Iris pigment epithelial cell (primary cell): ENCODE measurements at places on chromosomes 13 and 19.
A peak's percentile ranks its signal among the peaks of the same experiment; 100 is the strongest.

- no peak for DNase-seq
Observed at GRCh38 chr19:10419200-10419645, 1.1 kb upstream of the PDE4A start.

- DNase-seq = no peak
Observed at GRCh38 chr13:20801707-20802106, 27.9 kb upstream of the EEF1AKMT1 start.

- DNase-seq = no peak
Observed at GRCh38 chr13:41139296-41139966, 6.8 kb upstream of the KBTBD6 start.

DNA sequence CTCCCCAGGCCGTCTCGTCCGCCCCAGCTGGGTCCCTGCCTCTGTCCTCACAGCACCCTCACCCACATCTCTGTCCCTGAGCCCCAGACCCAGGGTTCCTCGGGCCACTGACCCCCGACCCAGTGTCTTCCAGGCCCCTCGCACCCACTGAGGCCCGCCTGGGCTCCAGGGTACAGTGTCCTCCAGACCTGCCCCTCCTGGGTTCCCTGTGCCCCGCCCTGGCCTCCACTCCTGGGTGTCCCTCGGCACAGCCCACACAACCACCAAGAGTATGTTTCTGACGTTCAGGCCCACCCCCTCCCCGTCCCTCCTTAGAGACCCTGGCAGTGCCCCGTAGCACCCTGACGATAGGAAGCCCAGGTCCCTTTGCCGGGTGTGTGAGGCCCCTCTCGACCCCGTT lies 22.6 kb upstream of the NCCRP1 start:
- DNase-seq = no peak

DNA sequence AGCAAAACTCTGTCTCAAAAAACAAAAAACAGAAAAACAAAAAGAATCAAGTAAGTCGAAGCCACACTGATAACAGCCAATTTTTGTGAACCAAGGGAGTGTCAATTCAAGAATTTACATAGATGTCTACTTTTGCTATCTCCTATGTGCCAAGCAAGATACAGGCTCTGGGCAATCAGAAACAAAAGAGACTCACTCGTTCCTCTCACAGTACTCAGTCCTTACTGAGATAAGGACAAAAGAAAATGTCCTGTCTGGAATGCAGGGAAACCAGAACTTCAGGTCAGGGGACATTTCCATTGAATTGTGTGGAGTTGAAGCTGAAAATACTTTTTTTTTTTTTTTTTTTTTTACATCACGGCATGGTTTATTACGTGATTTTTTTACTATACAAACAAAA lies 53.0 kb downstream of the NLRP12 start:
- DNase-seq = no peak

DNA sequence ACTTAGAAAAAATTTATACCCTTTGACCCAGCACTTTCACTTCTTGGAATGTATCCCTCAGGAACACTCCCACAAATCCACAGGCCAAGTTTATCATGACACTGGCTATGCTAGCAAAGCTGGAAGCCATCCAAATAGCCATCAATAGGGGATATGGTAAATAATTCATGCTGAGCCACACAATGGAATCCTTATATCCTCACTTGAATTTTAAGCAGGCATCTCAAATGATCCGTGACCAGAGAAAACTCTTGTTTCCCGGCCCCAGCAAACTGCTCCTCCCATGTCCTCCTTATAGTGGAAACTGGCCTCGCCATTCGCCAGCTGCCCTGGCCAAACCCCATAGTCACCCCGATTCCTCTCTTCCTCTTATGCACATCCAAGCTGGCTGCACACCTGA lies 37.6 kb downstream of the GRIK5 start:
- DNase-seq = no peak

DNA sequence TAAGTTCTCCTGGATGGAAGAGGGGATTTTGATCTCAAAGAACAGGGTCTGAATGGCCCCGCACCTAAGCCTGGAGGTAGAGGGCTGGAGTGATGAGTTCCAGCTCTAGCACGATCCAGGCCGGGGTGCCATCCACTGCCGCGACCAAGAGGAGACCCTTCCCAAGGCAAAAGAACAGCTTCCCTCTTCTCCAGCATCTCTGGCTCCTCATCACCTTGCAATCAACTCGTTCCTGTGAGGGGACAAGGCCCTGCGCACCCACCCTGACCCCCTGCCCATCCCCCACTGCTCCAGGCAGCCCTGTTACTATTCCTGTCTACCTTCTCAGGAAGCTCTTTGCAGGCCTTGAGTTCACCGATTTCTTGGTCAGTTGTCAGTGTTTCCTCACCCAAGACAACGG lies 17.8 kb downstream of the COL4A1 start:
- DNase-seq = no peak

DNA sequence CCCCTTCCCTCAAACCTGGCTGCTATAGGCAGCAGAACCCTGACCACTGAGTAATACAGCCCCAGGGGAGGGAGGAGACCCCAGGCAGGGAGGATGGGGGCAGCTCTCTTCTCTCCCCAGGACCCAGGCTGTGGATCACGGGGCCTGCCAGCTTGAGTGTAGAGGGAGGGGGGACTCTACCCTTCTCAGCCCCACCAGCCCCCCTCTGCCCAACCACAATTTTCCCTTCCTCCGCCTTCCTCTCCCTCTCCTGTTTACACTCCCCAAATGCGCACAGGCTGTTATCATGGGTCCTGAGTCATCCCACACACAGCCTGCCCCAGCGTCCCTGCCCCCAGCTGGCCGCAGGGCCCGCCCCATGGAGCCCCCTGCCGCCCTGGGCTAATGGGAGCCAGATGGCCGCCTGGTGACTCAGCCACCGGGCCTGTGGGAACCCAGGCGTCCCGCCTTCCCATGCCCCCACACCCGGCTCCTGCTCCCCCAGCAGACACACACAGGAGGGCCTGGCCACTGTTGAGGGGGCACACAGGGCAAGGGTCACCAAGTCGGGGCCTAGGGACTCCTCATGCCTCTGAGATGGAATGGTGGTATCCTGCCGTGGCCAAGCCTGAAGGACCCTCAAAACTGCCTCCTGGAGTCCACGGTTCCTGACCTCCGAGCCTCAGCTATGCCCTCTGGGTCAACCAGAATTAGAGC lies 13.6 kb downstream of the CCDC97 start:
- peak; percentile 98 for DNase-seq

DNA sequence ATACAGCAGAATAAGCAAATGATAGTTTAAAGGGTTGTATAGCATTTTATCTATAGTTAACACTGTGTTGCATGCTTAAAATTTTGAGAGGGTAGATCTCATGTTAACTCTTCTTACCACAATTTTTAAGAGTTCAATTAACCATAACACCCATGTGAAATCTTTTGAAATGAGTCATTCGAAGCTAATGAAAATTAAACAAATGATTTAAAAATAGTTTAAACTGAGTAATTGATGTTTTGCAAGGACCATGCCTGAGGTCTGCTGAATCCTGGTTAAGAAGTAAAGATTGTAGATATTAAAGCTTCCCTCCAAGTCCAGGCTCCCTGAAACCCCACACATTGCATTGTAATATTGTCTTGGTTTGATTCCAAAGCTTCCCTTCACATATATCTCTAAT lies 176.7 kb upstream of the RNF113B start:
- DNase-seq = no peak

GRCh38 chr13:67880916-67881315 lies 650.8 kb upstream of the PCDH9 start:
- DNase-seq = peak; percentile 51

DNA sequence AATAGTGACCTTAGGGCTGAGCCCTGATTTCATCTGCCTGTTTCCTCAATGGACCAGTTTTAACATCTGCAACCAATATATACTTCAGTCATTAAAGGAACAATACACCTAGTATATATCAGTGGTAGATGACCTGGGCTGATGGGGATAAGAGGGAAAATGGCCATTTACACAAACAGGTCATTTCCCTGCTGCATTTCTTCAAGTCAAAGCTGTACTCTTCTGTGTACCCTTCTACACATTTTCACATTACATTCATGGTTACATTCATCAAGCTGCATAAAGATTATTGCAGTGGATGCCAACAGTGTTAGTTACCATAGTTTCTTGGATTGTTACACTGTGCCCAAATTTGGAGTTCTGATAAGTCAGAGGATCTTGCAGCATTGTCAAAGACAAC lies 81.2 kb upstream of the RAP2A start:
- no peak for DNase-seq

DNA sequence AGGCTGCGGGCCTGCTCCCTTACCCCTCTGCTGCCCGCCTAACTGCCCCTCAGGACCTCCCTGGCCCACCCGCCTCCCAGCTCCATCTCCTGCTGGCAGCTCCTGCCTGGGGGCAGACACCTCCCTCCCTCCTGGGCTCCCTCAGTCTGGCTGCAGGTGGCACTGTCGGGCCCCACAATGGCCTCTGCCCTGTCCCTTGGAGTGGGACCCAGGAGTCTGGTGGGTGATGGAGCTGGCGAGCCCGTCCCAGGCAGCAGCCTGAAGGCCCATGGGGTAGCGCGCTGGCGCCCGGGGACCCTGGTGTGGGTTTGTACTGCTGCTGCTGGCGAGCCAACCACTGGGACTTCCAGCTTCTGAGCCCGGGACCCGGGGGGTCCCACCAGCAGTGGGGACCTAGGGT lies 83.6 kb downstream of the KDM4B start:
- no peak for DNase-seq

GRCh38 chr19:8654591-8655339 lies 24.3 kb downstream of the NFILZ start:
- peak; percentile 29 for DNase-seq

GRCh38 chr19:47885067-47885463 lies 1.1 kb downstream of the SULT2A1 start:
- DNase-seq = no peak

GRCh38 chr19:45508417-45508860 lies 1.2 kb downstream of the VASP start:
- DNase-seq = no peak

- no peak for DNase-seq
Observed at GRCh38 chr13:100944791-100945345, 270.3 kb upstream of the TMTC4 start.

- no peak for DNase-seq
Observed at GRCh38 chr13:112105892-112106291, 38.9 kb downstream of the SOX1 start.

DNA sequence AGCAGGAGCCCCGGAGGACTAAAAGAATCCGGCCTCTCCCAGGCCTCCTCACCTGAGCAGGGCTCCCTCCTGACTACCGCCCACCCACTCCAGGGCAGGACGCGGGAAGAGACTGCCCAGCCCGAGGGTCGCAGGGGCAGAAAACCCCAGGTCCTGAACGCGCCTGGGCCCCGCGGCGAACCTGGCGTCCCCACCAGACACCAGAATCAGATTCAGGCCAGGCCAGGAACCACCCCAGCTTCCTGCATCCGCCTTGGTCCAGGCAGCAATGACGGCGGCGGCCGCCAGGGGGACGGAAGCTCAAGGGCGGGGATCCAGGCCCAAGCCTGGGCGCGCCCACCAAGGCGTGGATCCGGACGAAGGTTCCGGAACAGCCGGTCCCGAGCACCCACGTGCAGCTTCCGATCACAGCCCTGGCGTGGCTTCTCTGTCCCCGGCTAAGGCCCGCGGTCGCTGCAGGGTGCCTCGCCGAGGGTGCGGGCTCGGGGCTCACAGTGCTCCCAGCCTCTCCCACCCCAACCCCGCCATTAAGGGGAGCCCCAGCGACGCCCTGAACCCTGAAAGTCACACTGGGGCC lies 3.6 kb downstream of the LGALS7 start:
- DNase-seq = peak; percentile 82

DNA sequence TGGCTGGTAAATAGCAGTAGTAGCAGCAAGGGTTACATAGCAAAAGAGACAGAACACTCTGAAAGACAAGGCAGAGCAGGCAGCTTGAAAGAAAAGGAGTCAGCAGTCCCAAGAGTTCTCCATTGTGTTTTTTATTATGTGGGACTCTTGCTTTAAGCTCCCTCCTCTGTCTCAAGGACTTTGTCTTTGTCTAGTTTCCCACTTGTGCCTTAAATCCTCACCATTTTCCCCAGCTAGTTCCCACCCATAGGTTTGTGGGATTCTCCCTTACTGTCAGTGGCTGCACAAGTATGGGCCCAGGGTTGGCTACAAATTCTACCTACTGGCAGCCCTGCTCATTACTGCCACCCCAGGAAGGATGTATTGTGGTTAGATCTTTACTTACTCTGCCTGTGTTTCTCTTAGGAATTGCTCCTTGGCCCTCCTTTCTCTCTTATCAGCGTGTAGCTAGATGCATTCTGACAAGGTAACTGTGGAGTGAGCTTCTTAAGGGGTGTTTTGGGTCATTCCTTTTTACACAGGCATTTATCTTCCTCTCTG lies 413.4 kb upstream of the PCDH9 start:
- no peak for DNase-seq

DNA sequence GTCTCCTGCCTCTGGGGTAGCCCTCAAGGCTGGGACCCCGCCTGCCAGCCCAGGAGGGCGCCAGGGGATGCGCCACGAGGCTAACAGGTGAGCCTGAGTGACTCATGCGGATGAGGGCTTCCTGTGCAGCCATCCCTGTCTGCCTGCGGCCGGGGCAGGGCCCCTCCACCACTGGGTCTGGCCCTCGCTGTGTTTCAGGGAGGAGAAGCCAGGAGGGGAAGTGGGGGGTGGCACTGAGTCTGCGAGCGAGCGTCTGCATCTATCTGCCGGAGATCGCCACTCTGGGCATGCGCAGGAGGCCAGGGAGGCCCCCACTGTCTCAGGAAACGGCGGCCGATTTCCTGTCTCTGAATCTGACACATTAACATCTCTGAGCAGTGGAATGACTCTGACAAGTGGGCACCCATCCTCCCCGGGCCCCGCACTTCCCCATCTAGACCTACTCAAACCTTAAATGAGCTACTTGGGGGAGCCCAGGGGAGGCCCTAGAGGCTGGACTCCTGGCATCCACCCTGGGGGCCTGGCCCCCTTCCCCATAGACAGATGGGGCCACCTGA lies 19.7 kb downstream of the RFX1 start:
- peak; percentile 80 for DNase-seq

GRCh38 chr19:38049105-38049649 lies 142.2 kb downstream of the SIPA1L3 start:
- peak; percentile 40 for DNase-seq

- no peak for DNase-seq
Observed at GRCh38 chr19:34295103-34295502, 40.7 kb downstream of the GARRE1 start.

GRCh38 chr13:51728972-51729371 lies 75.0 kb downstream of the DHRS12 start:
- peak; percentile 95 for DNase-seq

- DNase-seq = peak; percentile 64
Observed at GRCh38 chr13:38376546-38376945, 26.9 kb downstream of the UFM1 start.

DNA sequence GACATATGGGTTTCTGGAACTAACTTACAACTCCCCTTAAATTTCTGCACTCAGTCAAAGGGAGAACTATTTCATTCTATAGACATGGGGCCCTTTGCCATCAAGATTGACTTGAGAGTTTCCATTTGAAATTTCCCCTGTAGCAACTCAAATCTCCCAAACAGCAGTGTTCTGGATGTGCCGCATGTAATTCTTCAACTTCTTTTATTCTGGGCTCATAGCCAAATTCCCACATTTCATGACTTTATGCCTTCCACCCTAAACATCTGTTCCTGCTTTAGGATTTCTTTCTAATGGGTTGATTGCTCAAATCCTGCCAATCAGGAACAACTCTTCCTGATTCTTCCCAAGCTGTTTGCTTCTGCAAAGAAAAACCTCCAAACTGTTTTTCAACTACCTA lies 336.0 kb downstream of the TBC1D4 start:
- DNase-seq = peak; percentile 15
